ENCODE measurements at places on chromosomes 16 and 17. TPM values are rescaled to one million over a fixed set of nuclear protein-coding genes. Genes with fewer than 3 reads are reported as not detected.

The TTLL6 gene
- not detected for total RNA-seq

The STAC2 gene
- 0.32 TPM for total RNA-seq

The ZG16 gene
- total RNA-seq, result not detected

The BCL7C gene
- total RNA-seq, result 34.6 TPM

The KRTAP3-2 gene
- total RNA-seq, result not detected

The MYCBPAP gene
- 1.8 TPM for total RNA-seq

The GLIS2 gene
- total RNA-seq, result 4.2 TPM

The EFCAB13 gene
- total RNA-seq, result 7.6 TPM

The TBC1D3H gene
- total RNA-seq, result 0.11 TPM

The CCL22 gene
- total RNA-seq, result not detected

The KRTAP1-1 gene
- not detected for total RNA-seq

The ARSG gene
- total RNA-seq, result 7.5 TPM

The RUNDC3A gene
- total RNA-seq, result 0.13 TPM

The RGS9 gene
- 1.6 TPM for total RNA-seq

The VTN gene
- total RNA-seq, result 0.65 TPM

The TP53TG3 gene
- not detected for total RNA-seq

The SHISA9 gene
- 0.11 TPM for total RNA-seq

The RPS15A gene
- total RNA-seq, result 1,730 TPM

The MYL4 gene
- total RNA-seq, result 0.22 TPM

All from articular chondrocyte of knee joint (primary cell).